ENCODE measurements at places on chromosomes 6 and 20.

DNA sequence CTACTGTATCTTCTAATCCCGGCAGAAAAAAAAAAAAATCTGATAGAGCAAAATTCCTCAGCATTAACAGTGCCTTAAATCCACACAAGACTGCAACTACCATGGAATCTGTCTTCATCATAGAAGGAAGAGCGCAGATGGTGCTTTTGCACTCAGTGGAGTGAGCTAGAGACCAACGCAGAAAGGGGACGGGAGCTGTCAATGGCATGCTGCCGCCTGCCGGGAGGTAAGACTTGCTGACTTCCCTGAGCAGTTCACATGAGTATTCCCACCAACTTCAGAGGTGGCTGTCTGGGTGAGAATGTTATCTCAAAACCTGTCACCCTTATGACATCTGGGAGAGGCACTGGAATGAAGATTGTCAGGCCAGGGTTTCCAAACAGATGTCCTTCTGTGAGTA, 35.6 kb downstream of the DZANK1 start:
- DNase-seq = no peak

DNA sequence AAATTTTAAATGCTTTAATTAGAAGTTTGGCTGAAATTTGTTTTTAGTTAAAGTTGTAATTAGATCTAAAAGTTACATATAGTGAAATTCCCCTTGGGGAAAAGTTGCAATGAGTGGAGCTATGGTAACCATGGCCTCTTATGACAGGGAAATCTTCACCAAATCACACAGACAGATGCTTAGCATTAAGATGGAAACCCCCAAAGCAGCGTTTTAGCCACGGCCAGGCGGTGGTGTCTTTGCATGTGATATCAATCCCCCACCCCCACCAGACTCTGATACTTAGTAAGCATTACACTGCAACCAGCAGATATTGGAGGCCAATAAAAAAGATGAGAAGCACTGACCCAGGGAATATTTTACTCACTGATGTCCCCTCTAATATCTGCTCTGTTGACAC, 75.7 kb downstream of the REPS1 start:
- DNase-seq = no peak

- DNase-seq = no peak
Observed at GRCh38 chr6:97081010-97081590, 156.6 kb downstream of the KLHL32 start.

GRCh38 chr20:62740286-62741141, 31.9 kb downstream of the NTSR1 start:
- peak; percentile 61 for DNase-seq
